ENCODE measurements at places on chromosomes 2 and 18.

- DNase-seq = no peak
Measured at GRCh38 chr2:121634354-121635307, 14.6 kb downstream of the CLASP1 start.

DNA sequence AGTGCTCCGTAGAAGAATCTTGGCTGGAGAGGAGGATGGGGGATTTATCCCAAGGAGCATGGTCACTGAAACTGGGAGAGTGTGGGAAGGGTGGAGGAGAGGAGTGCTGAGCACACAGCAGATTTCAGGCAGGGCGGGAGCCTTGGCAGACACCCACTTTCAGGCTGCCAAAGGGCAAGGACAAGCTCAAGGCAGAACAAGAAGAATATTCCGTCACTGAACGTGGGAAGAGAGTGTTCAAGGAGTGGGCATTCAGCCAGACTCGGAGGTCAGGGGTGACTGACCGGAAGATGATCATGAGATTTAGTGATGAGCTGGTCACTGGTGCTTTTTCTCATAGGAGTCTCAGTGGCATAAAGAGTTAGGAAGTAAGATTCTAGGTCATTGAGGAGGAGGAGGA, 136.2 kb upstream of the RASGRP3 start:
- no peak for DNase-seq

GRCh38 chr18:50638016-50638883, 78.4 kb downstream of the MAPK4 start:
- no peak for DNase-seq

DNA sequence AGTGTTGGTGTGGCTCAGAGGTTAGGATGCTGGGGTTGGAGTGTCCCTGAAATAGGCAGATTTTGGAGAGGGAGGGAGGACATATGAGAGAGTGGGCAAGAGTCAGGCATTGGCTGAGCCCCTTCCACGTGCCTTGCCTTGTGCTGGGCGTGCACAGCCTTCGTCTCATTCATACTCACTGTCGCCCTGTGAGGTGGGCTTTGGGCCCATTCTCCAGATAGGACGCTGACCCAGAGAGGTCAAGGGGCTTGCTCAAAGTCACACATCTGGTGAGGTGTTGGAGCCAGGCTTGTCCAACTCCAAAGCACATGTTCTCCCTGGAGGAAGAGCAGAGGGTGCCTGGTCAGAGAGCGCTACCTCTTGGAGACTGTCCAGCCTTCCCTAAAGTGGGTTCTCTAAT, 166.8 kb downstream of the DYSF start:
- no peak for DNase-seq

DNA sequence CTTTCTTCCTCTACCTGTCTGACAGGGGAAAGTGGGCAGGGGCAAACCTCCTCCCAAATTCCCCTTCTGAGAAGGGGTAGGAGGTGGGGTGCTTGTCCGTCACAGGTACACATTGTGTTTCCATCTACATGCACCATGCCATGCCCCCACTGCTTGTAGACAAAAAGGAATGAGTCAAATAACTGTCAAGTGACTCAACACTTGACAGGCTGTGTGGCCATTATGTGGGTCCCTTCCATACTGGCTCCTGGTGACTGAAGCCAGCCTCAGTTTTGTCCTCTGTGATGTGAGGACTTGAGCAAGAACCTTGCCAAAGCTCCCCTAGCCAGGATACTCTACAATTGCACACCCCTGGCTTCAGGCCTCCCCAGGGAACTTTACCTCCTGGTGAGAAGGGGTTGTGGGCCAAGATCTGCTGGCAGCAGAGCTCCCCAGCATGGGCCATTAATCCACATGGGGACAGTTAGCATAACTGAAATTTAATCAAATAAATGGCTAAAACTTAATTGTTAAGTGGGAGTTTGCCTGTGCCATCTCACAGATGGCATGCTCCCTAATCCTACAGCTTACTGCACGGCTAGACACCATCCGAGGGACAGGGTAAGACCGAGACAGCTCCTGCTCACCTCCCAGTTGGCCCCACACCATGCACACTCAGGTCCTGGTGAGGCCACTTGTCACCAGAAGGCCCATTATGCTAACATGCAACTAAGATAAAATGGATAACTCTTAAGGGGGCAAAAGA, 140.2 kb downstream of the BCL11A start:
- no peak for DNase-seq

DNA sequence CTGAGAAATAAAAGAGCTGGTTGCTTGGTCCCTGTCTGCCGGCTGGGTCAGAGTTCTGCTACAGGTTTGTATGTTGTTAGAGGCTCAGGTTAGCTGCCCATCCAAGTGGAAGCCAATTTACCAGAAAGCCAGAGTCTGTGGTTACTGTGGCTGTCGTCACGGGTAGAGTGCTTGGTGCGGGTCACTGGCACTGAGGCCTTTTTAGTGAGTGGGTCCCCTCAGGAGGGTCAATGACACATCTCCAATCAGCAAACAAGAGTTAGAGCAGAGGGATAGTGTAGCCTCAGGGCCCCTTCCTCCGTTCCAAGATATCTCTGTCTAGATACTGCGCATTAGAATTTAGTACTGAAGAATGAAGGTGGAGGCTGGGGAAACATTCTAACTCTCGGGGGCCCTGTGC, 41.2 kb downstream of the CTIF start:
- no peak for DNase-seq
